ENCODE measurements at places on chromosomes 1 and 21.

GRCh38 chr1:184186167-184186566 lies 134.6 kb downstream of the TSEN15 start:
- no peak for DNase-seq

DNA sequence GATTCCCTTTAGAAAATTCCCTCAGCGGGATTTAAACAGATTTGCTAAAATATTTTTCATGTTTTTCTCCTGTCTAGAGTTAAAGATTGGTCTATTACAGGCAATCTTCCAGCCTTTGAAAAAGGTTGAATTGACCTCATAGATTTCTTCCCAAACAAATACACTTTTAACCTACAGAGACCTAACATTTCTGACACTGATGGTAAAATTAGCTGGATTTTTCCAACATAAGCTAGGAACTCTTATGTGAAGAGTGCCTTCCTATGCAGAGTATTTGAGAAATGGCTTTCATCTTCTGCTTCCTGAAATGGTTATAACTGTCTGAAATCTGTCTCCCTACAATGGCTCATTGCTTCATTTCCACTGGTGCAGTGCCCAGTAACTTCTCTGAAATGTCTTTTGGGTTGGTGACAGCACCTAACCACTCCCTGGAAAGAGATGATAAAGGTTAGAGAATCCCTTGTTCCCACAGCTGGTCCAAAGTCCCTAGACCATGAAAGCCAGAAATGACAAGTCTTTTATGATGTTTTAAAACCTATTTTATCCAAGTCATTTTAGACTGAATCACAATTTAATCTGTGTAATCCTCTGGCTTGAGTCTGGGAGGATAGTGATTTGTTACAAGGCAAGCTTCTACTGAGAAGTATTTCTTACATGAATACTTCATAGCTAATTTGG lies 269.4 kb downstream of the BACH1 start:
- DNase-seq = no peak

DNA sequence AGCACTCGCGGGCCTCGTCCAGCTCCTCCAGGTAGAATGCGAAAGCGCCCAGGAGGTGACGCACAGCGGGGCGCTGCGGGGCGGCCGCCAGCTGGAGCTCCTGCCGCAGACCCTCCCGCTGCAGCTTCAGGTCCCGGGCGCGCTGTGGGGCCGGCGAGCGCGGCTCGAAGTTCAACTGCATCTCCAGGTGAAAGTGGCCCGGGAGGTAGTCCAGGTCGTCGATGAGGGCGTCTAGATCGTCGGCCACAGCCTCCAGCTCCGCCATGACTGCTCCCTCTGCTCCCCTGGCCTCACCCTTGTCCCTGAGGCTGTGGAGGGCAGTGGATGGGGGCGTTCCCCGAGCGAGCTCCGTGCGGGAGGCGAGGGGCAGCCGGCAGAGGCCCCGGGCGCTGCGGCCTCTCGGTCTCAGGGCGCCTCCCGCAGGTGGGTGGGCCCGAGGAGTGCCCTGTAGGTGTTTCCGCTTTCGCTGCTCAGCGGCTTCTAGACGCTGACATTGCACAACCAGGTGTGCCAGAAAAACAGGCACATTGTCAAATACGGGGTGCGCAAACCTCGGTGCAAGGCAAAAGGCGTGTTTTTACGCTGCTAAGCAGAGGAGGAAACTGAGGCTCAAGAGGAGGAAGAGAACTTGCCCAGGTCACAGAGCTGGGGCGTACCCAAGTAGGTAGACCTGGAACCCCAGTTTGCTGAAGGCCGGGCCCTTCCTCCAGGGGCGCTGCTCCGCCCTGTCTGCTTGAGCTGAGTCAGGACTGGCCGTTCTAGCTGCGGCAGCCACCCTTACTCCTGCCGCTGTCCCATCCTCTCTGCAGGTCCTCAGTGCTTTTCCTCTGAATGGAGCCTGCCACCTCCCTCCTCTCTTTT lies at the start of gene TTC22:
TSS of gene TTC22 (minus strand) at position 425 of the 861 bp plus-strand sequence. CDS start at position 265, 160 bp downstream.
- no peak for DNase-seq

- no peak for DNase-seq
These were observed 93.5 kb downstream of the PRKAB2 start for GRCh38 chr1:147078606-147079399.

DNA sequence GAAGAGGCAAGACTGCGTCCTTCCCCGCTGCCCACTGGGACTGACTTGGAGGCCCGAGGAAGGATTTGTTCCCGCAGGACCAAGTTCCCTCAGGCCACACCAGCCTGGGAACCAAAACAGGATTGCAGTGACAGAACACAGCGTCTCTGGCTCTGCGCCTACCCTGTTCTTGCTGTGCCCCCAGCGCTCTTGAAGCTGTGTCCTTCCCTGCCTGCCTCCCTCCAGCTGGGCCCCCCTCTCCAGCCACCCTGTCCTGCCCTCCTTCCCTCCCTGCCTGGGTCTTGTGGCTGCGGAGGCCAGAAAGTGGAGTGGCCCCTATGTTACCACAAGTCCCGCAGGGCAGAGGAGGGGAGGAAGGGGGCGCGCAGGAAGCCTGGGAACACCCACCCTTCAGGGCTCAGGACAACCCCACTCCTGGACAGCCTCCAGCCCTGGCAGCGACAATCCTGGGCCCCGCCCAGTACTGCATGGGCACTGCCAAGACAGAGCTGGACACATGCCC lies 164.9 kb downstream of the DYRK1A start:
- no peak for DNase-seq

GRCh38 chr1:161480381-161481035 lies 24.7 kb upstream of the FCGR2A start:
- no peak for DNase-seq

GRCh38 chr1:112504001-112504660 lies 4.6 kb upstream of the WNT2B start:
- DNase-seq = no peak

DNA sequence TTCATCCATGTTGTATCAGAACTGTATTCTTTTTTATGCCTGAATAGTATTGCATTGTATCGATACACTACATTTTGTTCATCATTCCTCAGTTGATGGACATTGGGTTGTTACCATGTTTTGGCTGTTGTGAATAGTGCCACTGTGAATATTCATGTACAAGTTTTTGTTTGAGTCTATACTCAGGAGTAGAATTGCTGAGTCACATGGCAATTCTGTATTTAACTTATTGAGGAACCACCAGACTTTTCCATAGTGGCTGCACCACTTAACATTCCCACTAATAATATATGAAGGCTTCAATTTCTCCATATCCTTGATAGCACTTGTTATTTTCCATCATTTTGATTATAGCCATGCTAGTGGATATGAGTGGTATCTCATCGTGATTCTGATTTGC lies 56.2 kb downstream of the ALG6 start:
- DNase-seq = no peak
